ENCODE measurements at places on chromosomes 6 and 20.
A peak's percentile ranks its signal among the peaks of the same experiment; 100 is the strongest.

DNA sequence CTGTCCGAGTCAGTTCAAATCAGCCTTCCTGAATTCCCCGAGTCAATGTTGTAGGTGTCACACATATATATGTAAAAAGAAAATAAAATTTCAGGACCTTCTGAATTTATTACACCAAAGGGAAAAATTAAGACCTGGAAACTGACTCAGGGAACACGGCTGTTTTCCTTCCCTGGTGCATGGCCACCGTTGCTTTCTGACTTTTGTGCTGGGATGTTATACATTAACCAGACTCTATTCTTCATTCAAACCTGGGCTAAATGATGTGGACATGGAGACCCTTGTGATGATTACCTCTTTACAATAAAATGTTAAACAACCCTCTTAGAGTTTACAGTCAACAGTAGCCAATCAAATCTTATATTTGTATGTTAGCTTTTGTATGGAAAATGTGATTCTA lies 51.4 kb upstream of the PLEKHG1 start:
- no peaks in the 10 kb centered on the region for H3K36me3 ChIP-seq
- DNase-seq, result no peak
- no peak overlapping the region for H3K27ac ChIP-seq
- no peak overlapping the region for H3K4me3 ChIP-seq
- no peaks in the 10 kb centered on the region for H3K27me3 ChIP-seq

DNA sequence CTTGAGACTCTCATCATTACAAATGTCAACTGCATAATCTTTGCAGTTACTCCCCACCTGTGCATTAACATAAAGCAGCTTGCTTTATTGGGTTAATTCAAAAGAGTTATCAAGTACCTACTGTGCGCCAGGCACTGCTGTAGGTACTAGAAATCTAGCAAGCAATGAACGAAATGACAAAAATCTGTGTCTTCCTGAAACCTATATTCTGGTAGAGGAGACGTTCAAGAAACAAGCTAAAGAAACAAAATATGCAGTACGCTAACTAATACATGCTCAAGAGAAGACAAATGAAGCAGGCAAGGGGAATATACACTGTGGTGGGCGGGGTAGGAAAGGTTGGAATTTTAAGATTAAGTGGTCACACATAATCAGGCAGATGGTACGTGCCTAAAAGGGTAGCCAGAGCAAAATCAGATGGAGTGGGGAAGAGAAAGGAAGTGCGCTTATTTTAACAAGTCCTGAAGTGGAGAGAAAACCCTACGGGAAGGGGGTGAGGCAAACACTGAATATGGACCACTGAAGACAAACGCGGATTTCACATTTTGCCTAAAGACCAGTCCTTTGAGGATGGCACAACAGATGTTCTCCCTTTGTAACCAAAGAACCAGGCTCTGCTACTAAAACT lies 1.2 kb downstream of the ELOVL2 start:
- H3K4me3 ChIP-seq, result peak overlapping the region; percentile 62
- H3K36me3 ChIP-seq, result no peaks in the 10 kb centered on the region
- no peak overlapping the region for H3K27ac ChIP-seq
- DNase-seq, result peak; percentile 34
- peaks cover 5% of the 10 kb centered on the region for H3K4me1 ChIP-seq

DNA sequence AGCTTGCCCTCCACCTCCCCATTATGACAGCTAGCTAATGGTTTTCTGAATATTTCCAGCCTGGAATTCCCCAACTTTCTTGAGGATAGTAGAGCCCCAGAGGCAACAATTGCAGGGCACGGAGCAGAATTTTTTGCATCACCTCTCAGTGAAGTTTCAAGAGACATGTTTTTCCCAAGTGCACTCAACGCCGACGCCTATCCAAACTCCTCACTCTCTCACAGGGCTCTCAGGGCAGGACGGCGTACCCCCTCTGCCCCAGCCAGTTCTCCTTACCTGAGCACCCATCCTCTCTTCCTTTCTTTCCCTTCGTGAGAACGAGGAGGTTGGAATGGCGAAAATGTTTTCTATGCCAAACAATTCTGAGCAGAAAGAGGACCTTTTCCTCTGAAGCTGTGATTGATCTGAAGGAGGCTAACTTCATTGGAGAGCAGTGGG lies 83.1 kb upstream of the FOXQ1 start:
- no peaks in the 10 kb centered on the region for H3K36me3 ChIP-seq
- H3K4me3 ChIP-seq, result no peak overlapping the region
- no peaks in the 10 kb centered on the region for H3K4me1 ChIP-seq
- peak overlapping the region; percentile 9 for H3K27ac ChIP-seq
- DNase-seq, result no peak
- no peaks in the 10 kb centered on the region for H3K27me3 ChIP-seq

- H3K4me1 ChIP-seq, result peaks cover 8% of the 10 kb centered on the region
- H3K27me3 ChIP-seq, result no peaks in the 10 kb centered on the region
- no peak overlapping the region for H3K4me3 ChIP-seq
- H3K36me3 ChIP-seq, result no peaks in the 10 kb centered on the region
- peak overlapping the region; percentile 30 for H3K27ac ChIP-seq
- DNase-seq, result no peak
Measured at GRCh38 chr6:684831-685636, 7.9 kb downstream of the EXOC2 start.

Data from mesendoderm (in vitro differentiated cells).